ENCODE measurements at places on chromosomes 3 and 15.
A peak's percentile ranks its signal among the peaks of the same experiment; 100 is the strongest.

DNA sequence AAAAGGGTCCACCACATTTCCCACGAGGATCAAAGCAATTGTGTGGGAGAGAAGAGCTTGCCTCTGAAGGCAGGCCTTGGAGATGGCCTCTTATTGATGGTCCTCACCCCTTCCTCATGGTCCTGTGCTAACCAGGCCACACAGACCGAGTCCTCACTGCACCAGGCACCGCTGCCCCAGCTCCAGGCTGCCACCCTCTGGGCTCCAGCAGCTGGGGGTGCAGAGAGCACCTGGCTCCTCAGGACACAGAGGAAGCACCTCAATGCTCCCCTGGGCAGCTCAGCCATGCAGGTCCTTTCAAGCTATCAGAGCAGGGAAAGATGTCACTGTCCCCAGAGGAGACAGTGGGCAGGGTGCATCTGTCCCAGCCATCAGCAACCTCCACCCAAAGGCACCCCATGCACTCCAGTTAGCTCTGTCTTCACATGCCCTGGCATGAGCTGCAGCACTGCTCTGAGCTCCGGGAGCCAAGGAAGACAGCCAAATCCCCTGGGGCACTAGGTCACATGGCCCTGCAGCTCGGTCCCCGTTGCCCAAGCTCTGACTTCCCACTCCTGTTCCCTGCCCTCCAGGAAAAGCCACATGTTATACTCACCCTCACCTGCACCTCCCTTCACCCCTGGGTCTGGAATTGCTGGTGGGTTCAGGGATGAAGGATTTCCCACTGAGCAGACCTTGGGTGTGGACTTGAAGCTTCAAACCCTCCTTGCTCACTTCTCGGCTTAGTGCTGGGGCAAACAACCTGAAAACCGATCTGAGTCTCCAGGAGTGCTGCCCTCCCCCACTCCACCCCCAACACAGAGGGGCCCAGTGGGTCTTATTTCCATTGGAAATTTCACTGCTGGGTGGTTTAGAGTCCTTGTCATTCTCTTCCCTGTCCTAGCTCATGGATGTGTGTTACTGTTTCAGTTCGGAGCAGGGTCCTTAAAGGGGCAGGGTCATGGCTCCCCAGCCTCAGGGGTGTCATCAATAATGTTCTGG, 32.6 kb downstream of the ALS2CL start:
- no peak for DNase-seq

DNA sequence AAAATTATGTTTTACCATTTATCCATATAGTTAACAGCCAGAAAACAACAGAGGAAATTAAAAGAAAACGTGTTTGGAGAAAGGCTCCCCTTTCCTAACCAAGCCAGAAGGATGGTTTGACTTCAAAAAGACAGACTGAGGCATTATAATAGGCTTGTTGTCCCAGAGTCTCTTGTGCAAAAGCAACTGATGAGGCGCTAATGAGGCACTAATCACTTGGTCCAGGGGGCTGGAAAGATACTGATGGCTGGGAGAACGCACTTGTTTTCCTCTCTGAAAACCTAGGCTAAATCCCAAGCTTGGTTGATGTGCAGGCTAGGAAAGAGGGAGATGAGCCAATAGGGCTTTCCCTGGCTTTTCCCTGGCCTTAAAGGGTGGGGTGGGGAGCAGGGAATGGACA, 389.6 kb downstream of the NTRK3 start:
- DNase-seq, result no peak

- DNase-seq, result no peak
Measured at GRCh38 chr3:38116471-38117162, 20.3 kb downstream of the ACAA1 start.

DNA sequence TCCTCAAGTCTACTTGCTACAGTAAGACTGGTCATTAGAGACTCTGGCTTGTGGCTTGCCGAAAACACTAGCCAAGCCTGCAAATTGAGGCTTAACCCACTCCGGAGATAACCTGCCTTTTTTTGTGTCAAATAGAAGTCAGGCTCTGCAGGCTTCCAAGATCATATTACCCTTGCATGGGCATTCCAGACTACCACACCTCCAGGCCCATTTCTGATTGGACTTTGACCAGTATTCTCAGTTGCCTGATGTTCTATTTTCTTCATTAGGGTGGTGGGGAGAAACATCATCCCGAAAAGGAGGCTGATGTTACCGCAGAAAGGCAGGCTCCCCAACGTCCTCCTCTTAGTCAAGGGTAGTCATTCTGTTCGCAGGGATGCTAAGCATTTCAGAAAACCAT, 68.1 kb upstream of the FOXP1 start:
- no peak for DNase-seq

DNA sequence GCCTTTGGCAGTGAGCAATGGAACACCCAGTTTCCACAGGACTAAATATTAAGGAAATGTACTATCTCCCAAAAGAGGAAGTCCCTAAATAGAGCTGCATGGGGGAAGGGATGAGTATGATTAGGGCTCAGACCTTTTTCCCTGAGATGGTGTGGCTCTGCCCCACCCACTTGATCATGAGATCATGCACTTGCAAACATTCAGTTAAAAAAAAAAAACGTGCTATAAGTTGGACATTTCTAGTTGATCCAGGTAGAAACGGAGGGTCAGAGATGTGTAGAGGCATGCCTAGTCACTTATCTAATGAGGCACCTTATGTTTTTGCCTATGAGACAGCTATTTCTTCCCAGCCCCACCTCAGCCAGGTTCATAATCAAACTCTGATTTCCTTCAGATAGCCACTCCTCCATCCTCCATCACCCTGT, 24.5 kb upstream of the SSR3 start:
- peak; percentile 87 for DNase-seq

GRCh38 chr15:41690636-41691035, 30.4 kb downstream of the MGA start:
- peak; percentile 63 for DNase-seq

DNA sequence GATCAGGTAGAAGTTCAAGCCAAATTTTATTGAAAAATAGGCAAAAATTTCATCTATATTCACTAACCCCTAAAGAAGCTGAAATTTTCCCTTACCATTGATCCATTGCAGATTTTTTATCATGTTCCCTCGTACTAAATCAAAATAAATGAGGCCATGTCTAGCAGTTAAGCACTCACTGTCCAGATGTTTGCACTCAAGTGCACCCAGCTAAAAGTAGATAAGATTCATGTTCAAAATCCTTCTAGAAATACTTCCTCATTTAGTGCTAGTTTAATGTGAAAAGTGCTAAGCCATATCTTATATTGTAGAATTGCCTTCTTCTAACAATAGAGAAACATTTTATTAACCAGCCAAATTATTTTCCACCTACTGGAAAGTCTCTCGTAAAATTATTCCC, 164.7 kb upstream of the UBE2E2 start:
- DNase-seq, result peak; percentile 67

GRCh38 chr3:197524128-197524527, 31.6 kb downstream of the BDH1 start:
- no peak for DNase-seq

DNA sequence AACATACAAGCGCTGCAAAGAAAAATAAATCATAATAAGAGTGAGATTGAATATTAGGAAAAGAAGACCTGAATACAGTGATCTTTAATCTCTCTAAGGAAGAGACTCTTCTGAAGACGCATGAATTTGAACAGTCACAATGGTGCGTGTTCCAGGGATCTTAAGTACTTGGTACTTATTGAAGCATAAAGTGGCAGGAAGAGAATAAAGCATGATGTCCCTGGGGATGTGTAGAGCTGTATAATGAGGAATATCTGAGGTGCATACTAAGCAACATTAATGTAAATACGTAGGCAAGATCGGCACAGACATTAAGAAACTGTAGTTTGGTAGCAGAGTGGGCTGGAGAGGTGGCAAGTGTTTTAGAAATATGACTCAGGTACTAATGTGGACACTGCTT, 246.2 kb upstream of the MCTP2 start:
- no peak for DNase-seq

Data from OCI-M1 (cell line).